Fibroblast of skin of left biceps (primary cell): ENCODE measurements at places on chromosomes 6 and 20.

DNA sequence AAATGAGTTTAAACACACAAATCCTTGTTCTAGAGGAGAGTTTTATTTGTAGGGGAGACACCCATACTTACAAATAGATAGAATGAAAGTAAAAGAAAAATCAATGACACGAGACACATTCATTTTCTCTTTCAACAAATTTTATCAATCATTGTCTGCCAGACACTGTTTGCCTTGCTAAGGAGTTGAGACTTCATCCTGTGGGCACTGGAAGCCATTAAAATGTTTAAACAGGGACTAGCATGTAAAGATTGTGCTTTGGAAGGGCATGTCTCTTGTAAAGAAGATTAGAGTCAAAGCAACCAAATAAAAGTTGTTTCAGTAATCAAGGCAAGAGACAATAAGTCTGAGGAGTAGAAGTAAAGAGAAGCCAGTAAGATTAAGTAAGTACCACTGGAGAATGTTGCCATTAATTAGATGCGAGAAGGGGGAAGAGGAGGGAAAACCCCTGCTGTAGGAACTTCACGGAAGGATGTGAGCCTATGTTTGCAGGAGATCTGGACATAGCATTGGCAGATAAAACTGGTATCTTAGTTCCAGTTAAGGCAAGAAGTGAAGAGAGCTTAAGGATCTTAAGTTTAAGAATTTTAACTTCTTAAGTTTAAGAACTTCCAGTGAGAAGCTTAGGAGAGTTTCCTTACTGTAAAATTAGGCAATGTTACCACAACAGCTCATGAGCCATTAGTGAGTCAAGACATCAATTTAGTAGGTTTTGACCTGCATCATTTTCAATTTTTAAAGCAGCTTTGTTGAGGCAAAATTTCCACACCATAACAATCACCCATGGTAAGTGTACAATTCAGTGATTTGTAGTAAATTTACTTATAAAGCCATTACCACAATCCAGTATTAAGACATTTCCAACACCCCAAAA lies 117.0 kb upstream of the UST start:
- DNase-seq: no peak

DNA sequence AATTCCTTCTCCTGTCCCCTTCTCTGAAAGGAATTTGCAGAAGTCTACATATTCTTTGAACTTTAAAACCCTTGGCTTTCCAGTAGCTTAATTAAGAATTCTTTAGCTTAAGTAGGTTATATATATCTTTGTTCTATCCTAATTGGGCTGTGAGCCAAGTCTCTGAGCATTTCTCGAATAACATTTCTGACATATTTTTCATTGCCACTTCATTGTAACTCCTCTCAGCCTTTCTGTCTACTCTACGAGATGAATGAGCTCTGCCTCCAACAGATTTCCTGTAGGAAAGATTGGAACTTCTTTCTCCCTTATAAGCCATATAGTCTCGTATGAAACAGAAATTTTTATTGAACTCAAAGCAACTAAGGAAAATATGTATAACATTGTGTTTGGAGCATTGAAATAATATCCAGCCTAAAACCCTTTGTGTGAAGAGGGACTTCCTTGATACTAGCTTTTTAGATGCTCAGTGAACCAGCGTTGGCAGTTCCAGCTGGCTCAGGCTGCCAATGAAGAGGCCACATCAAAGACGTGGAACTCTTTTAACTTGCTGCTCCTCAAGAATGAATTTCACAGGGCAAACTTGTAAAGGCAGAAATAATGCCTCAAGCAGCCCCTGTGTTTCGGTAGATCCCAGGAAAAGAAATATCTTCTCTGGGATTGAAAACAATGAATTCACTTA lies 87.7 kb upstream of the NOX3 start:
- DNase-seq: no peak

- no peak for DNase-seq
Measured at GRCh38 chr6:62192593-62192992, 93.4 kb downstream of the KHDRBS2 start.

GRCh38 chr6:29035951-29036350 lies 9.0 kb downstream of the OR2W1 start:
- no peak for DNase-seq

- DNase-seq: no peak
Measured at GRCh38 chr20:44203161-44203560, 7.4 kb downstream of the OSER1 start.

DNA sequence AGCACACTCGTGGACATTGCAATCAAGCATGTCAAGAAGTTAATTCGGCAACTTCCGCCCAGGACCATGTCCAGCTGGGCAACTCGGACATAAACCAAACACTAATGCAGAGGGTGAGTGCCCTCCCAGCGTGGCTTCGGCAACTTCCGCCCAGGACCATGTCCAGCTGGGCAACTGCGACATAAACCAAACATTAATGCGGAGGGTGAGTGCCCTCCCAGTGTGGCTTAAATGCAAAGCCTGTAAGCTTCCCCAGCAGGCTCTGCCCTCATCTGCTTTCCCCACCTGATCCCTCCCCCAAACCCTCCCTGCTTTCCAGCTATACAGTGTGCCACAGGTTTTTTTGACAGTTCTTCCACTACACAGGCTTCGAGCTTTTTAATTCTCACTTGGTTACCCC lies 143.4 kb downstream of the PXDC1 start:
- no peak for DNase-seq

DNA sequence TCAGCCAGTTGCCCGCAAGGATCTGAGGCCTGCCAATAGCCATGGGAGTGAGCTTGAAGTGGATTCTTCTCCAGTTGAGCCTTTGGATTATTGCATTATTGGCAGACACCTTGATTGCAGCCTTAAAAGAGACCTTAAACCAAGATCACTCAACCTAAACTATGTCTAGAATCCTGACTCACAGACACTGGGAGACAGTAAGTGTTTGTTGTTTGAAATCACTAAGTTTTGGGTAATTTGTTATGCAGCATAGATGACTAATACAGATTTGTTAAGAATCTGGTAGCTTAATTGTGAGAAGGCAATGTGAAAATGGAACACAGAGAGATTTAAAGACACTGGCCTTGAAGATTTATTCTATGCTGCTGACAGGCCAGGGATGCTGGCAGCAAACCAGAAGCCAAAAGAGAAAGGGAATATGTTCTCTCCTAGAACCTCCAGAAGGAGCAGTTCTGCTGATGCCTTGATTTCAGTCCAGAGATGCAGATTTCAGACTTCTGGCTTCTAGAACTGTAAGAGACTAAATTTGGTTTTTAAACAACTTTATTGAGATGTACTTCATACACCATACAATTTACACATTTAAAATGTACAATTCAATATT lies 17.6 kb downstream of the SIRPD start:
- no peak for DNase-seq

GRCh38 chr6:105994118-105994590 lies 92.0 kb upstream of the PRDM1 start:
- DNase-seq: peak; percentile 12

- no peak for DNase-seq
Measured at GRCh38 chr6:53710788-53711187, 45.2 kb upstream of the KLHL31 start.

GRCh38 chr20:991850-992249 lies 10.3 kb downstream of the RSPO4 start:
- no peak for DNase-seq

- no peak for DNase-seq
Measured at GRCh38 chr6:137751768-137752560, 115.1 kb upstream of the TNFAIP3 start.

DNA sequence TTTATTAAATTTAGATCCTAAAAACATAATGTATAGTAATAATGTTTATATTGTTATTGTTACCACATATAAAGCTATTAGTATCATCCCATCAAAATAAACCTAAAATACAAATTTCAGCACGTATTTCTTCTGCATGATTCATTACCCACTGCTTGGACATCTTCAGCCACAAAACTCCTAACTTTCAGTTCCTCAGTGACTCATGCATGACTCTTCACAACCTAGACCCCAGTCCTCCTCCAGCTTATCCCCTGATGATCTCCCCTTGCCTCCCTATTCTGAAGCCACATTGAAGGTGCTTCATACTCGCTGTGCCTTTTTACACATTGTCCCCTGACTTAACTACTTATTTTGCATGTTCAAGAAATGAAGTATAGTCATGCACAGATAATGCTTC lies 11.2 kb upstream of the GPRC6A start:
- no peak for DNase-seq

DNA sequence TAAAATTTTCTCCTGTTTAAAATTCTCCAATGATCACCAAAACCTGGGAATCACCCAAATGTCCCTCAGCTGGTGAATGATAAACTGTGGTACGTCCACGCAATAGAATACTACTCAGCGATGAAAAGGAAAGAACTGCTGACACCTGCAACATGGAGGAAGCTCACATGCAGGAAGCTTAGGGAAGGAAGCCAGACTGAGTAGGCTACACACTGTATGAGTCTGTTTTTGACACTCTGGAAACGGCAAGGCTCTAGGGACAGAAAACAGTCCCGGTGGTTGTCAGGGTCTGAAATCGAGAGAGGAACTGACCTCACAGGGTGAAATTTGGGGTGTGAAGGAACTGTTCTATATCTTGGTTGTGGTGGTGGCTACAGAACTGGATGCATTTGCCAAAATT lies 25.2 kb upstream of the TLDC2 start:
- DNase-seq: no peak

GRCh38 chr20:25290646-25291431 lies 43.0 kb downstream of the PYGB start:
- no peak for DNase-seq

- no peak for DNase-seq
Measured at GRCh38 chr6:153062516-153062915, 60.0 kb upstream of the MTRF1L start.
